Dermis microvascular lymphatic vessel endothelial cell (primary cell): ENCODE measurements at places on chromosomes 5 and 9.

- no peak for DNase-seq
These were observed 606.4 kb upstream of the RORB start for GRCh38 chr9:73890685-73891277.

- no peak for DNase-seq
These were observed 191.4 kb downstream of the MTRR start for GRCh38 chr5:8060235-8060952.

DNA sequence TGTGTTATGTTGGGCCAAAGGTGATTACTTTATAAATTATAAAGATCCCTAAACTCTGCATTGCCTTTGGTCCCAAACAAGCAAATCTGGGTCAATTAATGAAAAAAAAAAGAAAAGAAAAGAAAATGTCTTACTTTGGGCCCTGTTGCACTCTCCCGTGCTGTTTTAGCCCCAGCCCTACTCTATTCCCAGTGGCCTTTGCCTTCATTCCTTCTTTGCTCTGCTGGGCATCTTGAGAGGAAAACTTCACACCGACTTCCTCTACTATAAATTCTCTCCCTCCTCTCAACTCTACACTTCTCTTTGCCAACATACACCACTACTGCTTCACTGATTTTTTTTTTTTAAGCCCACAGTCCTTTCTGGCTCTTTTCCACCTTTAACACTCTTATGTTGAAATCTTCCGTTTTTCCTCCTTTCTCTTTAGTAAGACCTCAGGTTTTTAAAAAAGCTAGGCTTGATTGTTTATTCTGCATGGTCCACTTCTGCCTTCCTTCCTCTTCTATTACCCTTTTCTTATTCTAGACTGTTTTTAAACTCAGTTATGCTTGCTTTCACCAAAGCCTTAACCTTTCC, 4.5 kb upstream of the MSMP start:
- DNase-seq, result no peak

GRCh38 chr9:115694014-115694413, 459.6 kb upstream of the PAPPA start:
- no peak for DNase-seq

- no peak for DNase-seq
These were observed 114.9 kb downstream of the MARCHF3 start for GRCh38 chr5:126915496-126915895.

DNA sequence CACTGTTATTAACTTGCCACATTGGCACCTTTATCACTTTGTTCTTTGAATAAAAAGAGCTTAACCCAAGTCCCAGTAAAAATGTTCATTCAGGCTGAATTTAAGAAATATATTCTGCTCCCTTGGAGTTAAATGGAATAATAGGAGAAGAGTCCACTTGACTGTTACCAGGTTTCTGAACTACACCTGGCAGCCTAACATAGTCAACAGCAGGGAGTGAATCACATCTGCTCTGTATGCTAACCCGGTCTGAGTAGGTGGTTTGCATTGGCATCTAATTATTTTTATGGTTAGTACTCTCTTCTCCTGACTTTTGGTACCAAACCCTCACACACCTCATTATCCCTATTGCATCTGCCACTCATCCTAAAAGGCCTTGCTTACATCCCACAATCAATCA, 86.7 kb downstream of the STK32A start:
- DNase-seq, result no peak

GRCh38 chr9:81293651-81294050, 395.7 kb downstream of the TLE1 start:
- no peak for DNase-seq

DNA sequence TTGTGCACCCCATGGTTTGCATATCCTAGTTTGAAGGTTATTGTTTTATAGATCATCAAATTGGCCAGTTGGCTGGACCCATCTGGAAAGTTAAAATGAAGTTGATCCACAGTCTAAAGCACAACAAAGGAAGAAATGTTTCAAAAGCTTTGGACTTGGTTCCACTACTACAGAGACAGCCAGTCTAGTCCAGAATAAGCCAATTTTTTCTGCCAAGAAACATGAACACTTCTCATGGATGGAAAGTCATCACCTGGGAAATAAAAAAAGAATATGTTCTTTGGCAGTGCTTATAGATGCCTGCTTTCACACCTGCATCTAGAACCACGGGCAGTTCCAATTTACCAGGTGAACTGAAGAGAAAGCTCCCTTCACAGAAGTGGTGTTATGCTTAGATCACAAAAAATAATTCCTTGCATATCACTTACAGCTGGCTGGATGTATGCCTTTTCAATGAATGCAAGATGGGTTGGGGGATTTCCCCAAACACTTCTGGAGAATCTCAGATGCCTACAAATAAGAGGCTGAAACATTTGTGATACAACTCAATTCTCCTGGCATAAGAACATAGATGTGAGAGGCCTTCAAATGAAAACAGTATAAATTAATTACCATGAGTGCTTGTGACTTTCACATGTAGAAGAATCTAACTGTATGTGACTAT, 26.9 kb downstream of the C9 start:
- DNase-seq, result no peak

GRCh38 chr9:7534211-7534935, 265.2 kb downstream of the DMAC1 start:
- no peak for DNase-seq

DNA sequence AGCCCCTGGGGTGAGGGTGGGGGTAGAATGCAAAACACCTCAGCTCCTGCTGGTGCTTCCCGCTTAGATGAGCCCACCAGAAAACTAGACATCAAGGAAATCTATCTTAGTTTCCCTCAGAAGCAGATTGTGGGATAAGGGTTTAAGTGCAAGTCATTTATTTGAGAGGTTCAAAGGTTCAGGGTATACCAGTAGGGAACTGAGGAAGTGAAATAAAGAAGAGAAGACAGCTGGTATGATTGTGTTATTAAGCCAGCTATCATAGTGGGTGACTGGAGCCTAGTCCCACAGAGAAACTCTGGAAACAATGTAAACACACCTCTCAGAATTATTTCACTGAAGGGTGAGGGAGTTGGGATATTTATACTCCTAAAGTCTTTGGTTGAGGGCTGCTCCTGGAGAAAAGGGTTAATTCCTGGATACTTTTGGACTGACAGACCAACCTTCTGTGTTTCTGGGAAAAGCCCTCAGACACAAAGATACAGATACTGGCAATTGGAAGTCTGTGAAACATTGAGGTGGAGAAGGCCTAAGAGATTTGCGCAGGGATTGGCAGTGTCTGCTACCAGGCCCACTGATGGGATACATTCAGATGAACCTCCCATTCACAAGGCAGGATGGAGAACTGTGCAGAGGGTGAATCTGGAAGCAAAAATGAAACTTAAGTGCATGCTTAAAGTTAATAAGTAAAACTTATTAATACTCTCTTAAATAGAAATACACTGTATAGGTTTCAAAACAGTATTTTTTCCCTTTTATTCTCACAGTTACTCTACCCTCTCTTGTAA, 6.4 kb upstream of the DCTN4 start:
- no peak for DNase-seq

- no peak for DNase-seq
These were observed 59.6 kb downstream of the PRUNE2 start for GRCh38 chr9:76846297-76846696.

- DNase-seq, result no peak
These were observed 21.5 kb downstream of the GFPT2 start for GRCh38 chr5:180331647-180331950.

GRCh38 chr5:160749682-160750081, 102.3 kb downstream of the ATP10B start:
- no peak for DNase-seq

- DNase-seq, result no peak
These were observed 18.5 kb downstream of the STC2 start for GRCh38 chr5:173309731-173310130.

GRCh38 chr5:64807520-64807919, 38.8 kb downstream of the CWC27 start:
- no peak for DNase-seq

DNA sequence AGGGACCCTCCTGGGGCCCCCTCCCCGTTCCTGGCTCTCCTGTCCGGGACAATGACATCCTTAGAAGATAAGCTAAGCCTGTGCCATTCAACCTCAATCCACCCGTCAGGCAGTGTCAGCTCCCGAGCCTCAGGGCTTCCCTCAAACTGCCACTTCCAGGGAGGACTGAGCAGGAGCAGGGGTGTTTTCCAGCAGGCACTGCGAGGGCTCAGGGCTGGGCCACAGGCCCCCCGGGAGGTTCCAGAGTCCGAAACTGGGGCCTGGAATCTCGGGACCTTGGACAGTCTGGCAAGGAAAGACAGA, 26.2 kb downstream of the LHX3 start:
- DNase-seq, result no peak

- peak; percentile 48 for DNase-seq
These were observed 77.7 kb downstream of the DNAH5 start for GRCh38 chr5:13866792-13867191.

DNA sequence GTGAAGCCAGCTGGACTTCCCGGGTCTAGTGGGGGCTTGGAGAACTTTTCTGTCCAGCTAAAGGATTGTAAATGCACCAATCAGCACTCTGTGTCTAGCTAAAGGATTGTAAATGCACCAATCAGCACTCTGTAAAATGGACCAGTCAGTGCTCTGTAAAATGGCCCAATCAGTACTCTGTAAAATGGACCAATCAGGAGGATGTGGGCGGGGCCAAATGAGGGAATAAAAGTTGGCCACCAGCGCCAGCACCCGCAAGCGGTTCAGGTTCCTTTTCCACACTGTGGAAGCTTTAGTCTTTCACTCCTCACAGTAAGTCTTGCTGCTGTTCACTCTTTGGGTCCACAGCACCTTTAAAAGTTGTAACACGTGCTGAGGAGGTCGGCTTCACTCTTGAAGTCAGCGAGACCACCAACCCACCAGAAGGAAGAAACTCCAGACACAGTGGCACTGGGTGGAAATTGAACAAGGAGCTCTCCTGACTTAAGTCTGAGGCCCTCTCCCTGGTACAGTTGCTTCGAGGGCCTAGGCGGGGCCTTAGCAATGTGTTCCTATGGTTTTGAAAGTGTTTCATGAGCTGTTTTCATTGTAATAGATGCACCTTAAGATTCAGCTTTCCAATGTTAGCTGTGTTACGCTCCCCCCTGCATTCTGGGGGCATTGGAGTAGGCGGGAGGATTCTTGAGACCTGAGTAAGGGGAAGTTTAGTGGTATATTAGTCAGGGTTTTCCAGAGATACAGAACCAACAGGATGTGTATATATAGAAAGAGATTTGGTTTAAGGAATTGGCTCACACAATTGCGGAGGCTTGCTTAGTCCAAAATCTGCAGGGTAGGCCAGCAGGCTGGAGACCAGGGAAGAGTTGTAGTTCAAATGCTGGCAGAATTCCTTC, 21.5 kb upstream of the MYO10 start:
- DNase-seq, result peak; percentile 73

- no peak for DNase-seq
These were observed 118.5 kb downstream of the MRPS30 start for GRCh38 chr5:44927115-44927733.

DNA sequence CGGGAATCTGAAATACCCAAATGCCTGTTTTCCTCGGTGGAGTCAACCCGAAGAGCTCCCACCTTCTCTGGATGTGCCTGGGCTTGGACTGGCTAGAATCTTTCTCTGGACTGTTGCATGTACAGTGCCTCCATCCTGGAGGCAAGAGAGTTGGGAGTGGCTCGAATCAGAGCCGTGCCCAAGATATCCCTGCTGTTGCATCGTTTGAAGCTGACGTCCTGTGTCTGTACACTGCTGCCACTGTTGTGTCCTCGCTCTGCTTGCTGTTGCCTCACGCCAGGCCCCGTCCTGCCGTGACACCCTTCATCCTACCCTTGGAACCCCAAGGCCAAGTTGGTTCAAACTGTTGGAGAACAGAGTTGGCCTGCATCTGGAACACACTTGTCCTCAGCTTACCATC, 35.4 kb downstream of the FAXDC2 start:
- DNase-seq, result no peak

- no peak for DNase-seq
These were observed 13.3 kb upstream of the PITX1 start for GRCh38 chr5:135047347-135047695.

GRCh38 chr5:140258016-140258415, 44.9 kb downstream of the PFDN1 start:
- no peak for DNase-seq

DNA sequence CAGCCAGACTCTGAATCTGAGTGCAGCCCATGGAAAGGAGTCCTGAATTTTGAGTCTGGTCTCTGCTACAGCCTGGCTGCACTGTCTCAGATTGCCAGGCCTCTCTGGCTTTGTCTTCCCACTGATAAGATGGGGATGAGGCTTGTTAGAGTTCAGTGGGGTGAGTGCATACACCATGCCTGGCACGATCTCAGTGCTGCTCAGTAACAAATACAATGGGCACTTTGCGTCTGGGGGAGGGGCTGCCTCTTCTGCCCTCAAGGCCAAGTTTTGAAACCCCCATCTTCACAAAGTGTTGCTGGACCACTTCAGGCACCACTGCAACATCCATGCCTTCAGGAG, 49.0 kb downstream of the PPARGC1B start:
- no peak for DNase-seq

- DNase-seq, result peak; percentile 50
These were observed 57.9 kb downstream of the TGFBR1 start for GRCh38 chr9:99162759-99163364.

DNA sequence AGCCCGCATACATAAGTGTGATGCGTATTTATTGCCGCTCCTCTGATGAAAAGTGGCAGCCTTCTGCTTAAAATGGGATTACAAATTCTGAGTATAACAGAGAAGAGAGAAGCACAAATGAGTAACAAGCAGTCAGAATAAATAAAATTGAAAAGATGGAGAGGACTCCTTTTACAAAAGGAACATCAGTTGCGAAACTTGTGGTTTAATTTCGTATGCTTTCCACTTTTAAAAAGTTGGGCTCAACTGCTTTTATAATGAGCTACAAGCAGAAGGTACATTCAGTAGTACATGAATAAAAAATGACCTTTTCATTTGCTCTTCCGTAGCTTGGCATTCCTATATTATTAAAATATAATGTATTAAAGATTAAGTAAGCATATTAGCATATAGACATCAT, 320.0 kb downstream of the FBXL17 start:
- no peak for DNase-seq

DNA sequence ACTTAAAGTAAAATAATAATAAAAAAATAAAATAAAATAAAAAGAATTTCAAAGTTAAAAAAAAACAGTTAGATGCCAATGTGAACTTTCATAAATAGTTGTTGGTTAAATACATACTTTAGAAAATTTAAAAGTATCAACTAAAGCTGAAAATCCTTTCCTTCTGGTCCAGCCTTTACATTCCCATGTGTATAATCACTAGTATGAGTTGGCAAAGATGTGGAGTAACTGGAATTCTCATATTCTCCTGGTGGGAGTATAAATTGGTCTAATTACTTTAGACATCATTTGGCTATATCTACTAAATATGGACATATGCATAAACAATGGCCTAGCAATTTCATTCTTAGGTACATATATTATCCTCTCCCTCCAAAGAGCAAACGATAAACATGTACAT, 619.9 kb downstream of the PTPRD start:
- DNase-seq, result no peak
